ENCODE measurements at places on chromosomes 6 and 20.

DNA sequence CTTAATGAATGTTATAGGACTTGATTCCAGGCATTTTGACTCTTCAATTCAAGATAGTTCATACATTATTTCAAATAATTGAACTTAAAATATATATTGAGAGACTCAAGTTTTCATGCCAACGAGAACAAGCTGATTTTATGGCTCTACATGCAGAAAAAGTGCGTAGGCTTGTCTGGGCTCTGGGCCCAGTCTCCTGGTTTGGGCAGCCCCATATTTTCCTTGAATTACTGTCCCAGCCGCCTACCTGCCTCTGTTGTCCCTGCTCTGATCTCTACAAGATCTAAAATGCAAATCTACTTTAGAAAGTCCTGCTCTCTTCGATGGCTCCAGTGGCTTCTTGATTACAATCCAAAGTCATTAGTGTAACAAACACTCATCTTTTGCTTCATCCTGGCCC is 537.4 kb upstream of the CHD6 start:
- no peak for DNase-seq

- no peak for DNase-seq
Measured at GRCh38 chr6:165805067-165805555, 142.1 kb upstream of the PDE10A start.

DNA sequence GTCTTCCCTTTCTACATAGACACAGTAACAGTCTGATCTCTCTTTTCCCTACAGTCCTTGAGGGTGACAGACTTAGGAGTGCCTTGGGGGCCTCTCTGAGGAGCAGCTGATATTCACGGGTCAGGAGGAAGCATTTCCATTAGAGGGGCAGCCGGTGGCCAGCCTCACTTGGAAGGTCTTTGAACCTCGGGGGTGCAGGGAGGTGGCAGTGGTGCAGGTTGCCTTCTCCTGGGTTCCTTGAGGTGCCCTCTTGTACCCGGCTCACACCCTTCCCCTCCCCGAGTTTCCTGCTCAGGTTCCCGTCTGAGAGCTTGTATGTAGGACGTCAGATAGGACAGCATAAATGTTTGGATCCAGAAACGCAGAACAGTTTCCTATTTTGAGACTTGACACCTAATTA is 2.5 kb downstream of the RTEL1 start:
- no peak for DNase-seq

- no peak for DNase-seq
Measured at GRCh38 chr6:109901976-109902375, 76.1 kb upstream of the GPR6 start.

DNA sequence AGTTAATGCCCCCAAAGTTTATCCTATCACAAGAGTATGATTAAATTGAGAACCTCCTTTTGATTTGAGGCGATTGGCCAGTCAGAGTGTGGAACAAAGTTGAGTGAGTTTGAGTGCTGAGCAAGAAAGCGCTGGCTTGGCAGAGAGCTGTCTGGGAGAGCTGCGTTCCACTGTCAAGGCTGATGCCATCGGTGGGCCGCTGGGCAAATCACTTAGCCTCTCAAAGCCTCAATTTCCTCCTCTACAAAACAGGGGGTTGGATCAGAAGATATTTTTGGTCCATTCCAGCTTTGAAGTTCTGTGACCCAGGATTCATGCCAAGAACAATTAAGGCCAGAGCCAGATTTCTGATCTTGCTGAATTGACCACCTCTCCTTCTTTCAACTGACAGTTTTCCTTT is 60.2 kb downstream of the TMEM242 start:
- DNase-seq = no peak

GRCh38 chr20:38602185-38602581 is 574 bp downstream of the ARHGAP40 start:
- no peak for DNase-seq
